ENCODE measurements at places on chromosomes 5 and 9.
A peak's percentile ranks its signal among the peaks of the same experiment; 100 is the strongest.

DNA sequence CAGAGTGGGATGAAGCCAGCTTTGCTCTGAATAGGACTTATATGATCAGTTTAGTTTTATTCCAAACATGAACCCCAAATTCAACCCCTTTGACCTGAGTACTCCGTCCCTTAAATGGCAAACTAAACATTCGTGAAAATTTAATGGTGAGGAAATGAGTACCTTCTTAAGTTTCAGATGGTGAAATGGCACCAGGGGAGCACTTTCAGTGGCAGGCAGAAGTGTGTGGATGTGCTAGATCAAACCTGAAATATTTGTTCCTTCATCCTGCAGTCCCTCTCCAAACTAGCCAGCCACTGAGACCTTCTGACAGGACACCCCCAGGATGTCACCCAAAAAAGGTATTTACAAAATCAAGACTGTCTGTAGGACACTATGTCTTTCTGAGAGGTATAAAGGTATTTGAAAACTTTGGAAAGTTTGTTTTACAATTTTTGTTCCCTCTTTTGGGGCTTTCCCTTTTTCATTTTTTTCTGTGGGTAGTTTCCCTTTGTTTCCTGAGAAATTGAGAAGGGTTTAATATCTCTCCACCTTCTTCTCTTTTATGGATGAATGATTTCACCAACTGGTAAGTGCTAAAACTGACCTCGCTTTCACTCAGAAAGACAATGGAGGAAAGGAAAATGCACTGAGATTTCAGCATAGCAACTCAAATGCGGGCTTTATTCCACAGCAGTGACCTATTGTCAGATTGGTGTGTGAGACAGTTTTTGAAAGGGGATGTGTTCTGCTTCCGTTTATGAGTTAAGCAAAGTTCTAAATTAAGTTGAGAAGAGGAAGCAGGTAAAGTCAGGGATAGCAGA, 127.1 kb downstream of the TMC1 start:
- no peak for DNase-seq

- DNase-seq, result no peak
These were observed 27.7 kb upstream of the GAS1 start for GRCh38 chr9:86975036-86975435.

GRCh38 chr9:127557998-127558546, 54.0 kb upstream of the STXBP1 start:
- DNase-seq, result no peak

GRCh38 chr9:84101964-84102632, 121.5 kb downstream of the RMI1 start:
- no peak for DNase-seq

DNA sequence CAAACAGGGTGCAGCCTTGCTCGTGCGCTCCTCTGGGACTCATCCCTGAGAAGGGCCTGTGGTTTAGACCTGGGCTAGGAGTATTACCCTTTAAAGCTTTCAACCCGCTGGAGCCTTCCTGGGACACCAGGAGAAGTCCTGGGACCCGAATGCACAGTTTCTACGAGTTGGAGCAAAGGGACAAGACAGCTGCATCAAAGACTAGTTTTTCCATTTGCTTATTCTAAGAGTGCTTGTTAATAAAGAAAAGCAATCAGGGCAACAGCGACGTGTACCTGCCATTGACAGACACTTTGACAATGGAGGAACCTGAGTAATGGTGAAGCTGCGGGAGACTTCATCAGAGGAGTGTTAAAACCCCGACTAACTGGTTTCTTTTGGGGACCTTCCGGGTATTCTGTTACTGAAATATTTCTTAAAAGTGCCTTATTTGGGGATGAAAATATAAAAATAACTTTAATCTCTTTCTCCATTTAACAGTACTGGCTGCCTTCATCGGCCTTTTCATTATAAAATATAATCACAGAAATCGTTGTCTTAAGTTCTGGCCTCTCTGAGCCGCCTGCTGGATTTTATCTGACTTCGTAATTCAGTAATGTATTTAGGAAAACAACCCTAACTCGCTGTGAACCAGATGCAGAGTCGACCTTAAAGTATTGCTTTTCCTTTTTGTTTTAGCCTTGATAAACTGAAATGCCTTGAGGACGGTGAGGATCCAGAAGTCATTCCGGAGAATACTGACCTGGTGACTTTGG, 732 bp downstream of the SNAPC3 start:
- peak; percentile 24 for DNase-seq

DNA sequence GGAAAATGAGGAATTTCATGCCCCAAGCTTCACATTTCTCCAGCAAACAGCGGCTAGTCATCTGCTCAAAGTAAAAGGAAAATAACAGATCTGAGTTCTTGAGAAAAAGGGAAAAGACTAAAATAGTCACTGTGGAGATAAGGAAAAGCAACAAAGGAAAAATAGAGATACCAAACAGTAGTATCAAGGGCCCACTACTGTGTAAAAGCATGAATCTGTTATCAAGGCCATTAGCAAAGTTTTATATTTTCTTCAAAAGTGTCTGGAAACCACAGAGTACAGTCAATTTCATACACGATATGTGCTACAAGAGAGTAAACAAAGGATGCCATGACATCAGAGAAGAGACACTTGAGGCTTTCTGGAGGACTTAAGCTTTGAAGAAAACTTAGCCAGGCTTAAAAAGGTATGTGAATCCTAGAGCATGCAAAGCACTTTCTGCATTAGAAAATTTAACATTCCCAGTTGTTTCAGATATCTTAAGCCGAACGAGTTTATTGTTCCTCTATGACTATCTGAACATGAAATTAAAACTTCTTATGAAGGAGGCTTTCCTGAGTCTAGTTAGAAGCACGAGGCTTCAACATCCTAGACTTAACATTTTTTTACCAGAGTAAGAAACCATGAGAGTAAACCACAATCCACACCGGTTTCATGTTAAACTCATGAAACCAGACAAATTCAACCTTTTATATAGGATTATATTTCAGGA, 1.2 kb downstream of the TTC33 start:
- peak; percentile 28 for DNase-seq

DNA sequence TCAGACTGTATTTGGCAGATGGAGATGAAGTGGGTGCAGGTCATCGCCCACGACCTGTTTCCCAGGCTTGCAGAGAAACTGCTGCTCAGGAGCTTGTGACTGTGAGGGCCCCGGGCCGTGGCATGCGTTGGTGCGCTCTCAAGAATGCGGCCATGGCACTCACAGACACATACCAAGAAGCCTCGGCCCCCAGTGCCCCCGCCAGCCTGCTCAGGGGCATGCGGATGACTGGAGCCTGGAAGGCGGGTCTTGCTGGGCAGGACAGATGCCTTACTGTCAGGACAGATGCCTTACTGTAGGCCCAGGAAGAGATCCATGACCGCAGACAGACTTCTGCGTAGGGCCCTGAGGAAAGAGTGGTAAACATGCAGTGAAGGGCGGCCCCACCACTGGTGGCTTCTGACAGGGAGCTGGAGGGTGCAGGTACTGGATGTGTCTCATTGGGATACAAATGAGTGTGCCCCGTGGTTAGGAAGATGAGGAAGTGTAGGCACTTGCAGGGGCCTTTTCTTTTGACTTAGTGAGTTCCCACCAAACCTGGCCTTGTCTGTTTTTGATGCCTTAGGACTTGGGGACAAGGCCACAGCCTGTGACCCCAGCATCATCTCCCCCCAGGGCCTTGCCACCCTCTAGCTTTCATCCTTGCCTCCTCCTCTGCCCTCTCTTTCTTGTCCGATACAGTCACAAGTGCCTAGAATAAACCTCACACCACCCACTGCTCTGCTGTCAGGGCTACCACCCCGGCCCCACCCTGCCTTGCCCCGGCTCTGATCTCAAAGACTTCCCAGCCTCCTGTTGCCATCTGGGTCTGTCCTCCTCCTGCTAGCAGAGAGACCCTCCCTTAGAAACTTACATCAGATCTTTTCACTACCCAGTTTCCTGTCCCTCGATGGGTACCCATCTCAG, 68.8 kb upstream of the ABL1 start:
- DNase-seq, result peak; percentile 40

DNA sequence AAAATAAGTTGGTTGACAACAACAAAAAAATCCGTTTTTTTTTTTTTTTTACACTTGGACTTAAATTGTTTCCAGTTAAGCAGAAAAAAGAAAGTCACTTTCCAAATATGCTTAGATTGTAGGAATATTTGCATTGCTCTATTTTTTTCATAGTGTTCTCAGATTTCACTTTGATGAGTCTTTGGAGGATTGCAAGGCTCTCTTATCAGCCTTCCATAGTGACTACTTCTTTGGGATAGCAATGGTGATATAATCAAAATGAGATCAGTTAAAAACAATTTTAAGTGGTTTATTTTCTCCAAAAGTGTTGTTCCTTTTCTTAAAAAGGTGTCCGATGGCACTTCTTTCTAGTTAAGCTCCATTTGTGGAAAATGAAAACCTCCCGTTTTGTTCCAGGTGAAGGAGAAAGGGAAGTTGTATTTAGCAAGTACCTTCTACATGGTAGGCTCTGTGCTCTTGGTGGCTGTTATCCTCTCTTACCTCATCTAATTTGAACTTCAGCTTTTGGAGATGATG, 3.9 kb downstream of the RASGRF2 start:
- peak; percentile 51 for DNase-seq

DNA sequence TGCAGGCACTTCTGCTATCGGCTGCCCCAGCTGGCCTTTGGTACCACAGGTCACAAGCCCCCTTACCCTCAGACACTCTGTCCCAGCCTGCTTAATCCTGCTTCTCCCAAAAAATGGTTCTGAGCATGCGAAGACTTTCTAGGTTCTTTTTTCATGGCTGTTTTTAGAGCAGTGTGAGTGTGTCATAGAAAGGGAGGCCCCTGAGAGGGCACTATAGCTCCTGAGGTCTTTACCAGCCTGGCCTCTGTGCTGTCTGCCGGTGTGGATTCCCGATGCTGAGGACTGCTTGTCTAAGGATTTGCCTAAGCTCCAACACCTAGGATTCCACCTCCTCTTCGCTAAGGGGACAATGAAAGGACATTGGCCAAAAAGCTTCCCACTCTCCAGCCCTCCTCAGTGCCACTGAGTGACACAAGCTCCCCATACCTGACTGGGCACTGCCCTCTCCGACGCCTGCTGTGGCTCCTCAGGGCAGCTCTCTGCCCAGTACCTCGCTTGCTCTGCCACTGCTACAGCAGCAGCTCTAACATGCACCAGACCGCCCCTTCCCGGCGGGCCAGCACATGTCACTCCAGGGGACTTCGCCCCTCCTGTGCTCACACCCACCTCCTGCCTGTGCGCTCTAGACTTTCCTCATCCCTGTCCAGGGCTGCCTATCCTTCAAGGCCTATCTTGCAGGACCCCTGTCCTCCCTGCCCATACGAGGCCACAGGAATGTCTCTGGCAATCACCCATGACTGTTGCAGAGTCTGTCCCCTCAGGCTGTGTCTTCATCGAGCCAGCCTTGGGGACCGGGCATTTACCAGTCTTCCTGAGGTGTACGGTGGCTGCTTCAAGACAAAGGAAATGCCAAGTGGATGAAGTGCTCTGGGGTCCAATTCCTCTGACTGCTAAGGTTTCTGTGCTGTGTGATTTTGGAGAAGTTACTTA, 21.0 kb downstream of the MACROH2A1 start:
- DNase-seq, result no peak

DNA sequence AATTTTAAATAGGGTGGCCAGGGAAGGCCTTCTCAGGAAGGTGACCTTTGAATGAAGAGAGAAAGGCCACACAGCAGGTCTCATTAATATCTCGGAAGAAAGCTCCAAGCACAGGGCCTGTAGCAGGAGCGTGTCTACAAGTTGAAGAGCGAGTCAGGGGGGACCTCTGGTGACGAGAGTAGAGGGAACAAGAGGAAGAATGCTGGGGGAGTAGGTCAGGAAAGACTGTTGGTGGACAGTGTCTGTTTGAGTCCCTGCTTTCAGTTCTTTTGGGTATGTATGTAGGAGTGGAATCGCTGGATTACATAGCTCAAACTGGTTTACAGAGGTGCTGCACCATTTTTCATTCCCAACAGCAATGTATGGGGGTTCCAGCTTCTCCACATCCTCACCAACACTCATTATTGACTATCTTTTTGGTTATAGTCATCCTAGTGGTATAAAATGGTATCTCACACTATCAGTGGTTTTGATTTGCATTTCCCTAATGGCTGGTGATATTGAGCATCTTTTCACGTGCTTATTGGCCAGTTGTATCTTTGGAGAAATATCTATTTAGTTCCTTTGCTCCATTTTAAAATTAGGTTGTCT, 55.8 kb downstream of the NUP214 start:
- DNase-seq, result no peak

GRCh38 chr5:14818931-14819790, 52.4 kb downstream of the ANKH start:
- peak; percentile 47 for DNase-seq

DNA sequence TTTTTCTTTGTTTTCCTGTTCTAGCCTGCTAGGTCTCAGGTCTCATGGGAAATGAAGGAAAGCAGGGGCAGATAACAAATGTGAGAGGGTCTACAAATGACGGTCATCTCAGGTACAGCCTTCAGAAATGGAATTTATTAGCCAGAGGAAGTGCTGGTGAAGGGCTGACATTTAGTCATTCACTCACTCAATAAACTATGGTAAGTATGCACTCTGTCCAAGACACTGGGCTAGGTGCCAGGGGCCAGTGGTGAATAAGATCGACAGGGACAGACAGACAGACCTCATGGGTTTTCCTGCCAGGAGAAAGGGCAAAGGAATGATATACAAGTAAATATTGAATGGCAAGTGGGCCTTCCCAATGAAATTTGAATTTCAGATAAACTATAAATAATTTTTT, 6.3 kb downstream of the PDE6A start:
- DNase-seq, result peak; percentile 31

DNA sequence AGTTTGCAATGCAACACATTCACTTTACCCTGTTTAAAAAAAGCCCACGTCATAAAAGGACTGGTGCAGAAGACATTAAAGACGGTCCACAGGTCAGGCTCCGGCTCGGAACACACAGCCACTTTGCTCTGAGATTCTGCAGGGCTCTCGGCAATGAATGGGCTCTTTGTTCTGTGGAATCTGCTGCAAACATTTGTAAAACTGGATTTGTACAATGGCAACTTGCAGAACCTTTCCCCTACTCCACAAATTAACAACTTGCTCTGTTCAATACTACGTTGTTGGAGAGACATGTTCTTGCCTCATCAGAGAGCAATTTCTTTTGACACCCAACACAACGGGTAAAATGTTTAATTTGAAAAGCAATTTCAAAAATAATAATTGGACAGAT, 13.0 kb upstream of the NR5A1 start:
- no peak for DNase-seq

DNA sequence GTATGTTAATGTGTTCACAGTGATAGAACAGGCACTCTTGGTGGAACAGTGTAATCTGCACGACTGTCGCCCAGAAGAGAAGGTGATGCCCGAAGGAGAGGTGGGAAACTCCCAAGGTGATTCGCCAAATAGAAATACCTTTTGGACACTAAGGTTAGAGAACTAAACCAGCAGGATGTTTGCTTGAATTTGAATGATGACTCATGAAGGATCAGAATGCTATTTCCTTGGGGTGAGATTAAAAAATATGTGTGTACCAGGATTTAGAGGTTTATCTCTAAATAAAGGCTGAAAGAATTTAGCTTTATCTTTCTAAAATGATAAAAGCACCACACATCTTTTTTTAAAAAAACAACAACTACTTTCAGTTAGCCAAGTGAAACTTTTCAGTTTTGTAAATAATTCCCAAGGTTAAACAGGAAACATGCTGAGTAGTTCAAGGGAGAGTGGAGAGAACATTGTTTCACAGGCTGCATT, 297.4 kb upstream of the TAS2R1 start:
- DNase-seq, result no peak

GRCh38 chr5:169260896-169261569, 39.9 kb downstream of the SLIT3 start:
- no peak for DNase-seq

All from fibroblast of gingiva (primary cell).